Tibial nerve (tissue), 4 donors: ENCODE measurements at places on chromosomes 4 and X. TPM values are rescaled to one million over a fixed set of nuclear protein-coding genes. Genes with fewer than 3 reads are reported as not detected.

DNA sequence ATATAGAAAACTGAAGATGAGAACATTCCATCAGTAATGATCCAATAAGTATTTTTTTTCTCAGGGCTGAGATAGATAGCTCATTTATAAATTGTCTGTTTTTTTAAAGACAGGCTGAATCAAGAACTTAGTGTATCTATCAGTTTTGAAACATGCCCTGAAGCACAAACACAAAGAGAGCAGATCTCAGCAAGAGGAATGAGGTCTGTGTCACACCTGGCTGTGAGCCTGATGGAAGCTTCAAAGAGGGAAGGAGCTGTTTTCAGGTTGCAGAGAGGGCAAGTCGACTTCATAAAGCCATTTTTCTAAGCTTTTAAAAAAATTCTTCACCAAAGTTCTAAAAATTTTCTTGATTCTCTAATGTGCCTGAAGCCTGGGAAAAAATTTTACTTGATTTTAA is 434.9 kb downstream of the PDGFC start:
- H3K36me3 ChIP-seq, result no peaks in the 10 kb centered on the region
- no peak overlapping the region for H3K4me3 ChIP-seq
- no peak overlapping the region for H3K27ac ChIP-seq
- H3K27me3 ChIP-seq, result no peaks in the 10 kb centered on the region
- DNase-seq, result no peak

GRCh38 chr4:22686141-22686540 is 6.6 kb upstream of the GBA3 start:
- no peaks in the 10 kb centered on the region for H3K4me1 ChIP-seq
- no peaks in the 10 kb centered on the region for H3K27me3 ChIP-seq
- H3K4me3 ChIP-seq, result no peak overlapping the region
- no peak overlapping the region for H3K27ac ChIP-seq

DNA sequence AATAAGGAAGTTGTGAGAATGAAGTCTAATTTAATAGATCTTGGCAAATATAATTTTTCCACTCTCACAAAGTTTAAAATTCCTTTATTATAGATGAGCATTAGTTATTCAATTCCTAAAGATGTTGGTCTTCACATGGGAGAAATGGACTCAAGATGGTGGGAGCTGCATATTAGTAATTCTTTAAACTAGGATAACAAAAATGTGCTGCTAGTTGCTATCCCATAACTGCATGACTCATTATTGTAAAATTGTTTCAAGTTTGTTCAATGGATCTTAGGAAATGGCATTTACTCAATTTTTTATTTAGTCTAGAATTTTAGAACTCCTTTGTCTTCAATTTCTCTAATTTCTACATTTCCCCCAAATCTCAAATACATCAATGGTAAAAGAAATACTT is 155.8 kb downstream of the ATP10D start:
- H3K27me3 ChIP-seq, result no peaks in the 10 kb centered on the region
- DNase-seq, result no peak
- H3K36me3 ChIP-seq, result no peaks in the 10 kb centered on the region
- peaks cover 16% of the 10 kb centered on the region for H3K4me1 ChIP-seq
- no peak overlapping the region for H3K27ac ChIP-seq
- no peak overlapping the region for H3K4me3 ChIP-seq

DNA sequence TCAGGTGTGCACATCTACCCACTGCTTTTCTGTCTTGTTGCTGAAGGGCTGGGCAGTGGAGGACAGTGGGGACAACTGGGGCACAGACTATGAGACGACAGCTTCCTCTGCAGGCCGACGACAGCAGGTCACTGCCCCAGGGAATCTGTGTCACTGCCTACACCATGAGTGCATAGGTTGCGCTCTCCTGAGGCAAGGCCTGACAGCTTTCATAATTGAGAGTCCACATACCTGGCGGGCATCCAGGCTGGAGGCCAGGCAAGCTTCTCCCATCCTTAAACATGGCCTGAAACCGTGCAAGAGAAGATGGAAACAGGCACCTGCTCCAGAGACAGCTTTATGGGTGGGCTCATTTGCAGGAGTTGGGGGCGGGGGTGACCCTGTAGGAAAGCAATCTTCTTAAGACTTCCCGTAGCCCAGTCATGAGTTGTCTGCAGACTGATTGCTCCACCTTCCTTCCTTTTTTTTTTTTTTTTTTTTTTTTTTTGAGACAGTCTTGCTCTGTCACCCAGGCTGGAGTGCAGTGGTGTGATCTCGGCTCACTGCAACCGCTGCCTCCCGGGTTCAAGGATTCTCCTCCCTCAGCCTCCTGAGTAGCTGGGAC is 2.9 kb downstream of the ANOS1 start:
- H3K27ac ChIP-seq, result no peak overlapping the region
- H3K4me3 ChIP-seq, result no peak overlapping the region
- H3K27me3 ChIP-seq, result no peaks in the 10 kb centered on the region
- H3K36me3 ChIP-seq, result no peaks in the 10 kb centered on the region

DNA sequence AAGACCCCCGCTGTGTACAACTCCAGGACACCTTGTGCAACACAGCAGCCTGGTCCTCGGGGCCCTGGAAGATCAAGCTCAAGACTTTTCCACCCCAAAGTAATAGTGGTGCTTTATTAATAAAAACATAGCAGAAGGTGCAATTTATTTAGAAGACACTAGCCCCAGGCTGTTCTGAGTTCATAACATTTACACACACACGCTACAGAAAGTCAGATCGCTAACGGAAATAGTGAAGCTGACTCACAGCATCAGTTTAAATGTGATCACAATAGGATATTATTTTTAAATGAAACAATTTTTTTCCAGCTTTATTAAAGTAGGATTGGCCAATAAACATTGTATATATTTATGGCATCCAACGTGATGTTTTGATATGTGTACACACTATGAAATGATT is 141.0 kb downstream of the STK32B start:
- no peak overlapping the region for H3K4me3 ChIP-seq
- no peak for DNase-seq
- no peak overlapping the region for H3K27ac ChIP-seq
- H3K27me3 ChIP-seq, result no peaks in the 10 kb centered on the region
- no peaks in the 10 kb centered on the region for H3K36me3 ChIP-seq

- H3K4me1 ChIP-seq, result no peaks in the 10 kb centered on the region
- no peak overlapping the region for H3K4me3 ChIP-seq
- no peak overlapping the region for H3K27ac ChIP-seq
- no peaks in the 10 kb centered on the region for H3K36me3 ChIP-seq
These were observed 205.7 kb downstream of the SOX3 start for GRCh38 chrX:140298960-140299825.

DNA sequence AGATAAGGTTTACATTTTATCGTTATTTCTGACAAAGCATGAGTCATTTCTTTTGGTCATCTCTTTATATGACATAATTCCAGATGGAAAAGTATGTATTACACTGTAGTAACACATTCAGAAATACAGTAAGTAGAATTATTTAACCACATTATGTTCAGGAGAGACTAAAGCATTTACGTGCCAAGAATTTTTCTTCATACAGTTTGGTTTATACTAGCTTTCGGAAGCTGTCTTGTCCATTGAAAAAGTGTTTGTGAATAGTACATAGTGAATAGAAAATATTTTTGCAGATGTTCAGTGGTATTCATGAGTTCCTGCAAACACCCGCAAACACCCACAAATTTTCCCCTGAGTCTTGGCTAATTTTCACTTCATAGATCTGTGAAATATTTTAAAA is 1033.0 kb upstream of the INTU start:
- no peaks in the 10 kb centered on the region for H3K4me1 ChIP-seq
- no peak for DNase-seq
- H3K36me3 ChIP-seq, result no peaks in the 10 kb centered on the region
- H3K4me3 ChIP-seq, result no peak overlapping the region

- H3K27ac ChIP-seq, result no peak overlapping the region
- no peaks in the 10 kb centered on the region for H3K4me1 ChIP-seq
- H3K27me3 ChIP-seq, result no peaks in the 10 kb centered on the region
- no peaks in the 10 kb centered on the region for H3K36me3 ChIP-seq
These were observed 37.4 kb upstream of the DHRSX start for GRCh38 chrX:2538031-2538757.

The POU4F2 gene
- total RNA-seq, result not detected

The NEXMIF gene
- total RNA-seq, result 0.78 TPM

The HPGD gene
- total RNA-seq, result 7.2 TPM

The SPATA18 gene
- total RNA-seq, result 5.7 TPM

The CFP gene
- 12.7 TPM for total RNA-seq

The ENPP6 gene
- 12.6 TPM for total RNA-seq

The FSTL5 gene
- 13.5 TPM for total RNA-seq

The PPEF2 gene
- total RNA-seq, result under 0.01 TPM

The MAP3K15 gene
- not detected for total RNA-seq

The OTUD6A gene
- total RNA-seq, result not detected
